IPS DF 6.9 (cell line): ENCODE measurements at places on chromosomes 11 and 22.

- no peak overlapping the region for H3K27ac ChIP-seq
- no peak overlapping the region for H3K4me3 ChIP-seq
- DNase-seq: no peak
- no peaks in the 10 kb centered on the region for H3K4me1 ChIP-seq
- peaks cover 4% of the 10 kb centered on the region; the same call in 1 of the 2 replicates for H3K36me3 ChIP-seq
- H3K27me3 ChIP-seq: no peaks in the 10 kb centered on the region
Measured at GRCh38 chr11:130459521-130459920, 11.1 kb downstream of the ADAMTS15 start.

DNA sequence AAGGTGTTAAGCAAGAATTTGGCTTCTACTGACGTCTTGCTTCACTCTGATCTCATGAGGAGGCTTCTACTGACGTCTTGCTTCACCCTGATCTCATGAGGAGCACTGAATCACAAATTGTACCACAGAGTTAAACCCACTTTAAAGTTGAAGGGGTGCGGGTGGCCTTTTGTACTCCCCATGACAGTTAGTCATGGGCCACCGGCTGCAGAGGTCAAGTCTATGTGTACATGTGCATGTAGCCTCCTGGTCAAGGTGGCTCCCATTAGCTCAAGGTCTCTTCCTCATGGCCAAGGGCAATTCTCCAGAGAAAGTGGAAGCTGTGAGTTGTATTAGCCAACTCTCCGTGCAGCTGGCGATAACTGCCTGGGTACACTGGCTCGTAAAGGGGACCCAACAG, 23.1 kb upstream of the FZD4 start:
- no peaks in the 10 kb centered on the region for H3K4me1 ChIP-seq
- DNase-seq: no peak
- H3K4me3 ChIP-seq: no peak overlapping the region
- no peak overlapping the region for H3K27ac ChIP-seq
- no peaks in the 10 kb centered on the region for H3K36me3 ChIP-seq

DNA sequence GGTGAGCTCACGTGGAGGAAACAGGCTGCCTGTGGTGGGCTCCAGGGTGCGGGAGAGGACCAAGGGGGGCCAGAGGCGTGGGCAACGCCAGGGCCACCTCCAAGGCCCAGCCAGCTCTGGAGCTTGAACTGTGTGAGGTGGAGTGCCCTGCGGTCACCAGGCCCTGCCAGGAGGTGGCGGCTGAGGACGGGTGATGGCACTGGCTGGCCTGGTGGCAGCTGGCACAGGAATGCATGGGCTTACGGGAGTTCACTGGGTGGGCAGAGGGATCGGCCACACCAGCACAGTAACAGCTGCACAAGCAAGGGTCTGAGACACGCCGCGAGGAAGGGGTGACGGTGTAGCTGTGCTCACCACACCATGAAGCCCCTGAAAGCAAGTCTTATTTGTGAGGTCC, 15.8 kb downstream of the TOLLIP start:
- no peak for DNase-seq
- no peak overlapping the region for H3K27ac ChIP-seq
- peaks cover 17% of the 10 kb centered on the region for H3K36me3 ChIP-seq
- no peaks in the 10 kb centered on the region for H3K4me1 ChIP-seq

GRCh38 chr11:32225571-32226285, 134.9 kb downstream of the RCN1 start:
- H3K4me1 ChIP-seq: no peaks in the 10 kb centered on the region
- H3K36me3 ChIP-seq: no peaks in the 10 kb centered on the region
- H3K27ac ChIP-seq: no peak overlapping the region
- H3K27me3 ChIP-seq: no peaks in the 10 kb centered on the region
- no peak overlapping the region for H3K4me3 ChIP-seq

DNA sequence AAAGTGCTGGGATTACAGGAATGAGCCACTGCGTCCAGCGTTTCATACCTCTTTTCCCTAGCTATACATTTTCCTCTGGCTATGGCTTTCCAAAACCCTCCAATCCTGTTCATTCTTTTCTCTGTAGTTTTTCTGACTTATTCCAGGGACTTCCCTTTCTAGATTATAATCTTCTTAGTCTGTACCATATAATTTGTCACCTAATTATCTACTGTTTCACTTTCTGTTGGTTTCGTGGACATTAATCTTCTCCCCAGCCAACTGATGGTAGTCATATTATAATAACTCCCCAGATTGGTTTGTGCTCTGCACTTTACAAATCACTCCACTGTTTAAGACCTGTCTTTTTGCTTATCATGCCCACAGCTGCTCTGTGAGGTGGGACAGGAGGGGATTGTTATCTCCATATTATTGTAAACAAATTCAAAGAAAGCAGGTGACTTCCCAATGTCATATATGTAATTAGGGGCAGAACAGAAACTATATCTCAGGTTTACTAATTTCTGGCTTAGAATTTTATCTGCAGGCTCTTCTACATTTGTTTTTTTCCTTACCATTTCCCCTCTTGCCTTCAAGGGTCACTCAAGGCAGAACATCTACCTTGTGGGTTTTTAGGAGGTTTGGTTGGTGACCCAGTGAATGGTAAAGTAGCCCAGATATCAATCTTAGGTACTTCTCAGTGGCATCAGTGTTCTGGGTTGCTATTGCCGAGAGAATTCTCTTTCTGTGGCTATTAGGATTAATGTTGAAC, 23.9 kb downstream of the STIM1 start:
- H3K27ac ChIP-seq: no peak overlapping the region
- H3K36me3 ChIP-seq: no peaks in the 10 kb centered on the region
- H3K4me3 ChIP-seq: no peak overlapping the region
- peaks cover 2% of the 10 kb centered on the region; the same call in 1 of the 2 replicates for H3K4me1 ChIP-seq
- no peaks in the 10 kb centered on the region for H3K27me3 ChIP-seq

DNA sequence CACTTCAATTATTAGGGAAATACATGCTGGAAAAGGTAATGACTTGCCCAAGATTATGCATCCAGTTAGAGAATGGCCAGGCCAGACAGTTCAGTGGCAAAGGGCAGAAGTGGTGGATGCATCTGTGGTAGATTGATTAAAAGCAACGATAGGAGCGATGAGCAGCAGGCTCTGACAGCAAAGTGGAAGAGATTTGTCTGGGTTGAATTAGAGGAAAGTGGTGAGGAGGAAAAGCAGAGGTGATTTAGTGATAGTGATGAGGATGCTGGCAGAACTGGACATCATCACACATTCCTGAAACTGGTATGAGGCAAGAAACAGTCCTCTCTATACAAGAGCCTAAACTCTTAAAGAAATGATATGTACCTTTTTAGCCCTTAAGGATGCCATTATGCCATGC, 12.5 kb downstream of the HSD17B12 start:
- H3K4me3 ChIP-seq: no peak overlapping the region
- no peaks in the 10 kb centered on the region for H3K36me3 ChIP-seq
- DNase-seq: no peak
- H3K27ac ChIP-seq: no peak overlapping the region

- DNase-seq: no peak
- no peak overlapping the region for H3K27ac ChIP-seq
- H3K4me1 ChIP-seq: no peaks in the 10 kb centered on the region
- no peaks in the 10 kb centered on the region for H3K36me3 ChIP-seq
Measured at GRCh38 chr11:79409330-79409729, 31.5 kb downstream of the TENM4 start.
